ENCODE measurements at places on chromosomes 16 and 17.

- no peak for DNase-seq
Measured at GRCh38 chr17:81075307-81075706, 40.4 kb downstream of the BAIAP2 start.

- DNase-seq: no peak
Measured at GRCh38 chr16:3950343-3951193, 70.1 kb upstream of the CREBBP start.

GRCh38 chr17:65389949-65390348 is 171.5 kb downstream of the AXIN2 start:
- DNase-seq: no peak

- no peak for DNase-seq
Measured at GRCh38 chr17:17084317-17084835, 42.1 kb downstream of the MPRIP start.

DNA sequence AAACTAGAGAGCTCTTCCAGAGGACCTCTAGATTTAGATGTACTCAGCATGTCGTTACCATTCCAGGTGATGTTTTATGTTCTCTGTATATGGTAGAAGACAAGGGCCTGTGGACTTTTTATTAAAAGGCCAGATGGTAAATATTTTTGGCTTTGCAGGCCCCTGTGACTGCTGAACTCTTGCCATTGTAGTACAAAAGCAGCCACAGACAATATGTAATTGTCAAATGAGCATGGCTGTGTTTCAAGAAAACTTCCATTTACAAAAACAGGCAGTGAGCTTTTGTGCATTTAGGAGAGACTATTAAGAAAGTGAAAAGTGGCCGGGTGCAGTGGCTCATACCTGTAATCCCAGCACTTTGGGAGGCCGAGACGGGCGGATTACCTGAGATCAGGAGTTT is 4.6 kb downstream of the NIP7 start:
- DNase-seq: no peak

GRCh38 chr16:20681821-20682760 is 15.4 kb downstream of the ACSM1 start:
- DNase-seq: no peak

- no peak for DNase-seq
Measured at GRCh38 chr16:14502932-14503741, 126.9 kb downstream of the PARN start.

DNA sequence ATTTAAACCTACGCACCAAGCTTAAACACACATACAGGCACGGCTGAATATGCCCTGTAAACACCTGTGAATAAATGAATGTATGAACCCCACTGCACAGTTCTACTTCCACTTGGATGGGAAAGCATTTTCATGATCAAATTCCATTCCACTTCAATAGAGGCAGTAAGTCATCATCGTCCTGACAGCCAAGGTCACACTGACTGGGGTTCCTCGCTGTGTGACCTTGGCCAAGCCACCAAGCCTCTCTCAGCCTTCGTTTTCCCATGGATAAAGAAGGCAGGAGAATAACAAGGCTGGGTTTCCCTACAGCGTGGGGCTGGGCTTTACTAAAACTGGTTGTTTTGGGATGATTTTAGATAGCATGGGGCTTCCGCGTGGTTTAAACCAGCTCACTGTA is 82.8 kb downstream of the TBC1D16 start:
- DNase-seq: no peak

DNA sequence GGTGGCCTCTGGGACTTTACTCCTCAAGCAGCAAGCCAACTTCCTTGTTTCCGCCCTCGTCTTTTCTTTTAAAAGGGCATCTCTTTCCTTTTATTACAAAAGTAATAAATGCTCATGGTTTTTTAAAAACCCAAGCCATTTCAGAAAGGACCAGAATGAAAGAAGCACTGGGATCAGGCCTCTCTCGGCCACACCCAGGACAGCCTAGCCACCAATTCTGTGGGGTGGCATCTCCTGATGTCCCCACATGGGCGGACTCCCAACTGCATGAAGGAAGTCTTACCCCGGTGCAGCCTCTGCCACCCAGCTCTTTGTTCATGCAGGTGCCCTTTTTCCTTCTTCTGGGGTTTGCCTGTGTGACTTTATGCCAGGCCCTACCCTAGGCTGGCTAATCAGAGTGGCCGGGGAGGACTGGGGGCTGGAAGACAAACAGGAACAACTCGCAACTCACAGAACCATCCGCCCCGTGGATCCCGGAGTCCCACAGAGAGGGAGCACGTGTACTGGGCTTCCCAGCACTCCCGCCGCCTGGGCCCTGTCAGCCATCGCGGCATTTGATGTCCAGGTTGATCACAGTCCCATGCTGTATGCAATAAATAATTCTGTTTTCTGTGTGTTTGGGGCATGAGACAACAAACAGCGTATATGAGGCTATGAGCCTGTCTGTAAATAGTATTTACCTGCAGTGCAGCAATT is 2.6 kb upstream of the RASD1 start:
- no peak for DNase-seq

- DNase-seq: no peak
Measured at GRCh38 chr16:70453892-70454221, 538 bp upstream of the FCSK start.

DNA sequence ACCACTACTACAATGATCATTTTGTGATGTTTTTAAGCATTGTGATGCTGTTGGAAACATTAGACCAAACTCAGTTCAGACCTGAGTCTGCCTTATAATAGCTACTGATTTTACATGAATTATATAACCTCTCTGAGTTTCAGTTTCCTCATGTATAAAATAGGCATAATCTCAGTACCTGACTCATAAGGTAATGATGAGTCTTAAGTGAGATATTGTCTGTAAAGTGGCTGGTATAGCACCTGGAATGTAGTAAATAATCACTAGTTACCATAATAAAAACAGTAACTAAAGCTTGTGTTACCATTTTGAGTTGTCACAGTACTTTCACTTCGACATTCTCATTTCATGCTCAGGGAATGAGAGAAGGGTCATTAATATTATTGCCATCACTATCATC is 381.5 kb upstream of the SALL1 start:
- DNase-seq: no peak

DNA sequence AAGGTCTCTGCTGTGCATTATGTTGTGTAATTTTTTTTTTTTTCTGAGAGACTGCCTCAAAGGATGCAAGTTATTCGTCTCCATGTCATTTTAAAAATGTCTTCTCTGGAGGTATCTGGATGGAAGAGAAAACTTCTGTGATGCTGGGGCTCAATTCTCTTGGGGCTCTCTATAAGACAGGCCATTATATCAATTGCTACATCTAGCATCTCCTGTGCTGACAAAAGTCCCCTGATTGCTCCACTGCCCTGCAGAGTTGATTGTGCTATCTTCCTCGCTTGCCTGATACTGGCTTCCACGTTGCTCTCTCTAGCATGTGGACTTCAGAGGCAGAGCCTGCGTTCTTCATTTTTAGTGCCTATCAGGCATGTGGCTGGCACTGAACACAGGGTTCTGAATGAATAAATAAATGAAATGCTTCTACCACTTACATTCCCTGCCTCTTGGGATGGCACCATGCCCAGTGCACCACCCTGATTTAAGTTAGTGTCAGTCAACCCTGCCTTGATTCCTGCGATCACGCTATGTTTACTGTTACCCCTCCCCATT is 1035.5 kb upstream of the EEF2KMT start:
- DNase-seq: no peak
